ENCODE measurements at places on chromosomes 7 and 10. TPM values are rescaled to one million over a fixed set of nuclear protein-coding genes. Genes with fewer than 3 reads are reported as not detected.

Gene ETV1
- total RNA-seq: 2.6 TPM

Gene BZW2
- total RNA-seq: 27.0 TPM

Gene COBL
- total RNA-seq: 25.4 TPM

GRCh38 chr7:29185613-29186012 is 9.0 kb upstream of the CHN2 start:
- H3K27ac ChIP-seq: no peak overlapping the region
- H3K36me3 ChIP-seq: no peaks in the 10 kb centered on the region
- H3K4me1 ChIP-seq: peaks cover 18% of the 10 kb centered on the region
- no peaks in the 10 kb centered on the region for H3K27me3 ChIP-seq
- DNase-seq: no peak
- no peak overlapping the region for H3K4me3 ChIP-seq

Gene GRID2IP
- 1.6 TPM for total RNA-seq
